Endodermal cell (in vitro differentiated cells): ENCODE measurements at places on chromosomes 5 and 9. TPM values are rescaled to one million over a fixed set of nuclear protein-coding genes. Genes with fewer than 3 reads are reported as not detected.

DNA sequence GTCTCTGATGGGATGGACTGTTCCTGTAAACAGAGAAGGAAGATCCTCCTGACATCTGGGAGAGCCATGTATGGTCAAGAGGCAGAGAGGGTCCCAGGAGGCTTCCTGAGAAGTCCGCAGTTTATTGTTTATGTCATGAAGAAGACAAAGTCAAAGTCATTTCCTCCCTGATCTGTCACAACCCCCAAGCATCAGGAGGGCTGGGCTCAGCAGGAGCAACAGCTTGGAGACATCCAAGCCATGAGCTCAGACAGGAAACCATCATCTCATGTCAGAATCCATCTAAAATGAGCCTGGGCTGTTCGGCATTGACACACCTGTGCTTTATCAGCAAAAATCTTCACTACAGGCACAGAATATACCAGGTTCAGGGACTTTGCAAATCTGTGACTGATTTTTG, 325.0 kb upstream of the MSX2 start:
- DNase-seq = no peak

DNA sequence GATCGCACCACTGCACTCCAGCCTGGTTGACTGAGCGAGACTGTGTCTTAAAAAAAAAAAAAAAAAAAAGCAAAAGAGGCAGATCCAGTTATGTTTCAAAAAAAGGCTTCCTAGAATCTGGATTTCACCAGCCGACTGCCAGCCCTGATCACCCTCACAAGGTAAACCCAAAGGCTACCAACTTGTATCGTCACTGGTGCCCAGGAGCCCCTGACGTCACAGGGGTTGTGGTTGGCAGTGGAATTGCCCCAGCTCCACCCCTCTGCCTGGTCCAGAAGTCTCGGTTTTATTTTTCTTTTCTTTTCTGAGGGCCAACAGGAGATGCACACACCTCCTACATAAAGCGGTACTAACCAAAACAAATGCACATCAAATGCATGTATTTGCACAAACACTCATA, 6.0 kb upstream of the LMX1B start:
- no peak for DNase-seq

Gene CDH18
- total RNA-seq = 0.22 and 0.32 TPM in 2 replicates

Gene AFAP1L1
- 0.55 to 4.7 TPM (median 0.58 TPM) in 3 replicates for total RNA-seq
